ENCODE measurements at places on chromosomes 5 and 9.

GRCh38 chr5:74321326-74321725 is 319.2 kb downstream of the ENC1 start:
- no peak for DNase-seq

GRCh38 chr5:178221853-178222252 is 10.7 kb downstream of the PHYKPL start:
- DNase-seq: no peak

- peak; percentile 12 for DNase-seq
Observed at GRCh38 chr5:120252839-120253238, 211.3 kb upstream of the PRR16 start.

DNA sequence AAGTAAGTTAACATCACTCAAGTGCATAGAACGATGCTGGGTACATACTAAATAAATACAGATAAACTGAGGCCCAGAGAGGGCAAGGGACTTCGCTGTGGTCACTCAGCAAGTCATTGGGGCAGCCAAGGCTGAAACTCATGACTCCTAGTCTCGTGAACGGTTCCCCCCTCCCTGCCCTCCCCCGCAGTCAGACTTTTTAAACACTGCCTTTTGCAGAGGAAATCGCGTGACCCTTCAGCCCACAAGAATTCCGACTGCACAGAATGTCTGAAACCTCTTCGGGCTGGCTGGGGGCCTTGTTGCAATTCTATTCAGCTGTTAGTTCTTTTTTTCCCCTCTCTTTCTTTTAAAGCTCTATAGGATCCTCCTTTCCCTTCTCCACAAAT is 28.1 kb downstream of the NEK6 start:
- DNase-seq: no peak

GRCh38 chr9:70746316-70746715 is 331.9 kb upstream of the KLF9 start:
- DNase-seq: no peak

DNA sequence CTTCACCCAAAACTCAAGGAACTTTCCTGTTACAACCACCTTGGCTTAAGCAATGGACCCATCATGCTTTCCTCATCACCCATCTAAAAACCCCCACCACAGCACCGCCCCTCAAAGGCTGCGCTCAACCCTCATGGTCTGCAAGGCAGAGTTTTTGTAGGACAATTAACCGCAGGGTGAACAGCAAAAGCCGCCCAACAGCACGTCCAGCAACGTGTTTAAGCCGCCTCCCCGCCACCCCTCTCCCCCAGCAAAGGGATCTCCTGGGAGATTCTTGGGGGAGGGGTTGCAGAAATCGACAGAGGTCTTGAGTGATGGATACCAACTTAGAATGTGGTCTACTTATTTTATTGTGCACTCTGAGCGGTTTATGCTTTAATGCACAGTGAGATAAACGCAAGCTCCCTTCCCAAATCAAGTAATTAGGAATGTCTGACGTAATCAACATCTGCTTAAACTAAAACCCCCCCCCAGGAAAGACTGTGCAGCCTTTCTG is 1.9 kb downstream of the ROR2 start:
- DNase-seq: no peak

- DNase-seq: no peak
Observed at GRCh38 chr9:89872426-89872912, 267.7 kb downstream of the GADD45G start.

GRCh38 chr9:80134487-80134886 is 562.7 kb downstream of the TLE4 start:
- DNase-seq: no peak

GRCh38 chr5:125722550-125722949 is 700.7 kb upstream of the GRAMD2B start:
- no peak for DNase-seq

GRCh38 chr5:177509381-177509951 is at the start of gene DOK3:
DOK3 (minus strand) TSS chr5:177509826; CDS start chr5:177509540, 286 bp downstream.
- DNase-seq: no peak

GRCh38 chr5:73438645-73439470 is 9.7 kb downstream of the FOXD1 start:
- no peak for DNase-seq

DNA sequence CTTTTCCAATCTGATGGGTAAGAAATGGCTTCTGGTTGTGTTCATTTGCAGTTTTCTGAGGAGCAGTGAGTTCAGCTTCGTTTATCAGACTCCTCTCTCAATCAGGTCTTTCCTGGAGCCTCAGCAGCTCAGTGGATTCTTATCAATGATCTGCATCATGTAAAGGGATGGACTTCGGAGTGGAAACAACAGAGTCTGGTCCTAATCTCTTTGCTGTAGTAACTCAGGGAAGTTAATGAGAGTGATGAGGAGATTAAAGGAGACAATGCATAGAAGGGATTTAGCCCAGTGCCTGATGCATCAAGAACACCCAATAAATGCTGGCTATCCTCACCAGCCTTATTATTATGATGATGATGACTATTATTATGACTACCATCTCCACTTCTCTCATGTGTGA is 47.2 kb downstream of the SMIM23 start:
- no peak for DNase-seq

DNA sequence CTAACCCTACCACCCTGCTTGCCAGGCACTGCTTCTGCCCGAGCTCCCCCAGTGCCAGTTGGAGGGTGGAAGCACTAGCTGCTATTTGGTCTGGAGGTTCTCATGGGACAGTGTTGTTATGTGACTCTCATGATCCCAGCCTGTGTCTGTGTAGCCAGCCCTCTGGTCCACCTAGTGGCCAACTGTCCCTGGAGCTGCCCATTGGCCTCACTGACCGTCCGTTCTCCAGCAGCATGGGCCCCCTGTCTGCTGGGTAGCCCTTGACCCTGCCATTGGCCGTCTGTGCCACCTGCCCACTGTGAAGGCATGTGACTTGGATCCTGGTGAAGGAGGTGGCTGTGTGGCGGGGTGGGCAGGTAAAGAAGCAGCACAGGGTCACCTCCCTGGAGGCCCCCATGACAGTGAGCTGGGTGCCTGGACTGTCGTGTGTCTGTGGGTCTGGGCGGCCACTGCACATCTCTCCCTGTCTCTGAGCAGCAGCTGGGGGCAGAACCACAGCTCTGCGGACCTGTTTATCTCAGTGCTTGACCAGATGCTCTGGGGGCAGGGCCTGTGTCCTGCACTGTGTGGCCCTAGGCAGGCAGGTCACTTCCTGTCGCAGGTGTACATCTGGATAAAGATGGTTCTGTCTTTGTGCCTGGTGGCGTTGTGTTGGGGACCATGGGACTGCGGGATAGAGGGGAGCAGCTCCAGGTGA is 11.4 kb downstream of the PHF2 start:
- DNase-seq: no peak

DNA sequence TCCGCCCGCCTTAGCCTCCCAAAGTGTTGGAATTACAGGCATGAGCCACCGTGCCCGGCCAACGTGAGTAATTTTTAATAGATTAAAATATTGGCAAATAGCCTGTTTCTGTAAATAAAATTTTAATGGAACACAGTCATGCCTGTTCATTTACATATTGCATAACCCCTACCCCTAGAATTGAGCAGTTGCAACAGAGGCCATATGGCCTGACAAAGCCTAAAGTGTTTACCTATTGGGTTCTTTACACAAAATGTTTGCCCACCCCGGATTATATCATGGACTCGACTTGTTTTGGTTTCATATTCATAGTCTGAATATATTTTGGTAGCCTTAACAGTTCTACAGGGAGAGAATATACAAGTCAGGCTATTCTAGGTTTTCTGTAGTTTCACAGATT is 5.3 kb downstream of the NSA2 start:
- no peak for DNase-seq

DNA sequence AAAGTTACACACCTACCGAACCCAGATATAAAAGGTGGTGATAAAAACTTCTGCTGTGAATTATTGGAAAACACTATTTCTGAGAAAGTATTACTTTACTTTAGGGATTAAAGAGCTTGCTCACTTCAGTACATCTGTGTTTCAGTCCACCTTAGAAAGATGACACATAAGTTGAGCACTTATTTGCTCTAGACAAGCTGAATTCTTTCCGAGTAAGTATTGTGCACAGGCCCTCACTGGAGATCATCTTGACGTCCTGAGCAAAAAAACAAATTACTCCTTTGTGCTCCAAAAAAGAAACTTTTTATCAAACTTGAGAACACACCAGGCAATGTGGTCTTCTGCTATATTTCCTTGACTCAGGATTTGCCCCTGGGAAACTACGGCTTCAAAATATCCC is 231.0 kb upstream of the GRAMD2B start:
- no peak for DNase-seq

DNA sequence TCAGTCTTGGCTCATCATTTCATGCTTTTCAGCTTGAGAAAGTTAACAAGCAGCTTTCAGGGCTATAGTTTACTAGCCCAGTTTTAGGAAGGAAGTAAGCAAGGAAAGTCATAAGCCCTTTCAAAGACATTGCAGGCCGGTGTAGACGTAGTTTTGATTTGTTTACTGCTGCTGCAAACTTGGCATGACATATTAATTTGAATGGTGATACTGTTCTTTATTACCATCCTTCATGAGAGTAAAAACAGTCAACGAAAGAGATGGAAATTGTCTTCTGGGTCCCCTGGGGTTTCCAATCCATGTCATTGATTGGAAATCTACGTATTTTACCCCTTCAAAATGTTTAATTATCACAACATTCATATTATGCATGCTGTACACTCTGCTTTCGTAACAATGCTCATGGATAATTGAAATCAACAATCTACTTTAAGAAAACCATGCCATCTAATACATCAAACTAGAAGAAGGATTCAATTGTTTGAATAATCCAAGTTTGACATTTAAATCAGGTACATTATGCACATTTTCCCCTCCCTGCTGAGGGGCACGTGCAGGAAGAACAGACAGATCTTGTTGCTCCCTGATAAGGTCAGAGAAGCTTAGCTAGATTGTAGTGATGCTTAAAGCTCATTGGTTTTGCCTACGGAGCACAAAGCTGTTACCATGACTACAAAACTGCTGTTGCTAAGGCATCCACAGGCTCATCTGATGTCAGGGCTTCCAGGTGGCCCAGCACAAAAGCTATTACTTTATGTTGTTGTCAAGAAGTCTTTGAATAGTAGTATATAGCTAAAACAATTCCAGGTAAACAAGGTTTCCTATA is 139.9 kb upstream of the PRLR start:
- peak; percentile 100 for DNase-seq

- DNase-seq: no peak
Observed at GRCh38 chr9:72753266-72753893, 199.5 kb downstream of the ALDH1A1 start.

GRCh38 chr9:97510797-97511654 is 9.6 kb downstream of the TMOD1 start:
- DNase-seq: no peak

DNA sequence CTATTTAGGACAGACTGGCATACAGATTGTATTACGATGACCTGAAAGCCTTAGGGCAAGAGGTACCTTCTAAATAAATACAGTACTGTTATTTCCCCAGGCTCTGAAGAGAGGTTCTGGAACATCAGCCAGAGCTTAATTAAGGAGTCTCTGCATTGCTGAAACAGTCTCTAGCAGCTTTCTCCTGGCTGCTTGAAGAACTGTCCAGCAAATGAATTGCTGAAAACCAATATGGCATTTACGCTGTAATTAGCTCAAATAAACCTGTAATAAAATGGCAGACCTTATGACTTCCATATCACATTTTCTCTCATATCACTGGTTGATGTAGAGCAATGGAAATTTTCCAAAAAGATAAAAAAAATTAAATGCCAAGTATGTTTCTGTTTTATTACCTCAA is 636.3 kb downstream of the GABRG2 start:
- DNase-seq: no peak

- peak; percentile 64 for DNase-seq
Observed at GRCh38 chr5:56440871-56441740, 208.0 kb upstream of the ANKRD55 start.

DNA sequence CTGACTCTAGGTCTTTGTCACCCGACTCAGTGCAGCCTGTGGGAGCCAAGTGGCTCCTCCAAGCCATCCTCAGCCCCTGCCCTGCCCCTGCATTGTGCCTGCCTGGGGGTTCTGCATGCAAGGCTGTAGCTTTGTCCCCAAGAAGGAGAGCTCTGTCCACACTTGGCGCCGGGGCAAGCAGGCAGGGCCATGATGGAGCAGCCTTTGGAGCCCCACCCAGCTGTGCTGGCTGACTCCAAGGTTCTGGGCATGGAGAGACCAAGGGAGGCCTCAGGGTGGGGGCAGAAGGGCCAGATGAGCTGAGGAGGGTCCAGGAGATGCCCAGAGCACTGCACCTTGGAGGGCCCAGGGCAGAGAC is 226.2 kb downstream of the CACNA1B start:
- DNase-seq: no peak

GRCh38 chr9:3193791-3194190 is 332.0 kb downstream of the RFX3 start:
- no peak for DNase-seq
